ENCODE measurements at places on chromosomes 13 and 19.

DNA sequence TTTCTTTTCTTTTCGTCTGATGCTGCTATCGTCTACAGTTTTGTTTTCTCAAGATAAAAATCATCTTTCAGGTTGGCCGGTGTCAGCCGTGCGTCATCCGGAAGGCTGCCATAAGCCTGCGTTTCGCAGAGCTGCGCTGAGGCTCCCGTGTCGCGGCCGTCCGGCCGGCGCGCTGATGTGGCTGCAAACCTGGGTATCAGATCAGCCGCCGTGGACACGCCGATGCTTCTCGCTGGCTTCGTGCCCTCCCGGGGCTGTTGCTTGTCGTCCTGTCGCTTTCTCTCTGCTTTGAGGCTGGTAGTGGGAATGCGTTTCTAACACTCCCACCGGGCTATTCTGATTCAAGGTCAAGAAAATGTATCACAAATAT, 45.9 kb upstream of the TFDP1 start:
- no peak for DNase-seq

- DNase-seq: no peak
These were observed 52.3 kb upstream of the USP29 start for GRCh38 chr19:57067440-57067839.

GRCh38 chr19:48613852-48614435, 932 bp downstream of the FAM83E start:
- no peak for DNase-seq

GRCh38 chr13:51246025-51246417, 23.8 kb downstream of the FAM124A start:
- no peak for DNase-seq

DNA sequence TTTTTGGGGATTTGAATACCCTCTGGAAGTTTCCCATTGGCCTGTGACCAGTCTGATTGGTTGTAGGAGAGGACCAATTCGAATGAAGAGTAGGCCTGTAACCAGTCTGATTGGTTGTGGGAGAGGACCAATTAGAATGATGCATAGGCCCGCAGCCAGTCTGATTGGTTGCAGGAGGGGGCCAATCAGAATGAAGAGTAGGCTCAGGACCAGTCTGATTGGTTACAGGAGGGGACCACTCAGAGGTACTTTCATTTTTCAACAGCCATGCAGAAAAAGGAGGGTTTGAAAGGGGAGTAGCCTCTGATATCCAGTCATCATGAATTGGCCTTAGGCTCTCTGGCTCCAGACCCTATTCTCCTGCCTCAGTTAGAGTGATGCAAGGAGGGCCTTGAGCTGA, 30.4 kb upstream of the SLC1A5 start:
- DNase-seq: no peak

DNA sequence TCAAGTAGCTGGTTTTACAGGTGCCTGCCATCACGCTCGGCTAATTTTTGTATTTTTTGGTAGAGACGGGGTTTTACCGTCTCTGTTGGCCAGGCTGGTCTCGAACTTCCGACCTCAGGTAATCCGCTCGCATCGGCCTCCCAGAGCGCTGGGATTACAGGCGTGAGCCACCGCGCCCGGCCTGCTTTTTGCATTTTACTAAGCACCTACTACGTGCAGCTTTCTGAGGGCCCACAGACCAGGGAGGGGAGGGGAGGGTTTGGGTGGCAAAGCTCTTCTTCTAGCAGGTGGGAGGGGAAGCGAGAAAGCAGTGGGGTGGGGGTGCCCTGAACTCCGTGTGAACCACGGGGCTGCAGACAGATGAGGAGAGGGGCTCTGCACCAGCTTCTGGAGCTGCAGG, 15.0 kb downstream of the PALM start:
- no peak for DNase-seq

GRCh38 chr13:30211745-30212144, 95.6 kb downstream of the KATNAL1 start:
- DNase-seq: no peak

- DNase-seq: no peak
These were observed 11.7 kb upstream of the ADGRE5 start for GRCh38 chr19:14369399-14370168.

DNA sequence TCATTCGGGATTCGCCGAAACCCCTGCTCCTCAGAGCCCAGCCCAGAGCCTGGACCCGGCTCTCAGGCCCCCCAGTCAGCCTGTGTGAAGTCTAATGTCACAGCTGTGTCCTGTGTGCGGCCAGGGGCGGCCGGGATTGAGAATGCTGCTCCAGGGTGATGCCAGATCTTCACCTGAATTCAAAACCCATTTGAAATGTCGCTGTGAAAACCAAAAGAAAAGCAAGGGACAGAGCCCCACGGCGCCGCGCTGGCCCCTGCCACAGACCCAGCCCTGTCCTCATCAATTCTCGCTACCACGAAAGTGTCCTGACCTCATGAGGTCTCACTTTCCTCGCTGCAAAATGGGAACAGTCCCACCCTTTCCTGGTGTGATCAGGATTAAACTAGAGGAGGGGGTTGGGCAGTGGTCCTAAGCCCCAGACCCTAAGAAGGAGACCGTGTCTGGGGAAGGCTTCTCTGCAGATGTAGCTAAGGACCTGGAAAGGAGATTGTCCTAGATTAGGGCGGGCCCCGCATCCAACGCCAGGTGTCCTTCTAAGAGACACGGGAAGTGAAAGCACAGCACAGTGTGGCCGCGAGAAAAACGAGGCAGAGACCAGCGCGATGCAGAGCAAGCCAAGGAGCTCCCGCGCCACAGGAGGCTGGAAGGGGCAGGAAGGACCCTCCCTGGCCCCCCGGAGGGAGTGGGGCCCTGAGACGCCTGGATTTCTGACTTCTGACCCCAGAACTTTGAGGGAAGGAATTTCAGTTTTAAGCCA, 34.0 kb upstream of the SPACA7 start:
- DNase-seq: no peak

DNA sequence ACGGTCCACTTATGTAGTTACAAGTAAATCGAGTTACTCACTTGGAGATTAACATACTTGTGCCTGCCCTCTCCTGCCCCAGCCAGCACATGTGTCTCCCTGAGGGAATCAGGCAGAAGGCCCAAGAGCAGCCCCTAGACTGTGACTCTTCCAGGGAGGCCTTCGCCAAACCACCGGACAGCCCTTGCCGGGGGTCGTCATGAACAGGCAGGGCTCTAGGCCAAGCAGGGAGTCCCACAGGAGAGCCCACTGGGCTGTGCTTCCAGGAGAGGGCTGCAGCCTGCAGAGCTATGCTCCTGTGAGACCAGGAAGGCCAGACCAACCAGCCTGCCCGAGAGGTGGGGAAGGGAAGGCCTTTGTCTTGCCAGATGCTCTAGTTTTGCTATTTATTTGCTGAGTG, 283.3 kb downstream of the FOXO1 start:
- DNase-seq: no peak

- DNase-seq: no peak
These were observed 5.1 kb downstream of the ZNF599 start for GRCh38 chr19:34767951-34768350.

GRCh38 chr19:13315495-13315894, 165.3 kb downstream of the IER2 start:
- DNase-seq: no peak

DNA sequence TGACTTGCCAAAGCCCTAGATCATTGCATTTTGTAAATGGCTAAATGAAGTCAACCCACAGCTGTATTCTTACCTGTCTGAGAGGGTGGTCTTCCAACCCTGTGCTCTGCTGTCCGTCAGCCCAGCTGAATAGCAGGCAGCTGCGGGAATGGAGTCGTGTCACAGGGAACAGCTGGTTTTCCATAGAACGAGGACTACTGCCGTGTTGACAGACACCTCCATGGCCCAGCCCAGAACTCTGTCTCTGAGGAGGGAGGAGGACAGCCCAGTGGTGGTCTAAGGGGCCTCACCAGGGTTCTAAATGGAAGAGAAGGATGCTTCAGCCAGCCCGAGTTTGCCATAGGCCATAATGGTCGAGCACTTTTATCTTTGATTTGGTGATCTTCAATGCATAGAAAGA, 110.7 kb downstream of the SLC7A1 start:
- no peak for DNase-seq

Data from epithelial cell of proximal tubule (primary cell).